ENCODE measurements at places on chromosomes 2 and 18.

GRCh38 chr2:85222792-85223191, 89.6 kb downstream of the TCF7L1 start:
- no peak for DNase-seq

DNA sequence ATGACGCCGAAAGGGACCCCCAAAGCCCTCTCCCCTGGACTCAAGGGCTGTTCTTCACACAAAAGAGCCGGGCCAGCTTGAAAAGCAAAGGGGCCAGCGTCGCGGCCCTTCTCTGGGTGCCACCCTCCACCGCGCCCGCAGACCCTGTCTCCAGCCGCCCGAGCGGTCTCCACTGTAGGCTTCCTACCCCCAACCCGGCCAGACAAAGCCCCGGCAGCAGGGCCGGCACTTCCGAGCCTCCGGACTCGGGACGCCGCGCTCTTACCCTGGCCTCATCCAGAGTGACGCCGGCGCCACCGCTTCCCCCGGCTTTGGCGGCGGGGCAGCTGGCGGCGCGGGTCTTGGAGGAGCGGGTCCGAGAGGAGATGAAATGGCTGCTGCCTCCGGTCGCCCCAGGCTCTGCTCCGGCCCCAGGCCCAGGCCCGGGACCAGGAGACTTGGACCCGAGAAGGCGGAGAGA, 603 bp downstream of the ATAD2B start:
- DNase-seq: peak; percentile 19

GRCh38 chr2:26299471-26300101, 46.4 kb upstream of the SELENOI start:
- DNase-seq: peak; percentile 5

GRCh38 chr2:148586522-148587128, 57.9 kb upstream of the EPC2 start:
- no peak for DNase-seq

- no peak for DNase-seq
Observed at GRCh38 chr2:170030040-170030439, 147.9 kb upstream of the MYO3B start.

GRCh38 chr2:10493634-10494281, 45.6 kb upstream of the ODC1 start:
- peak; percentile 83 for DNase-seq

- DNase-seq: no peak
Observed at GRCh38 chr2:72367530-72368225, 220.0 kb upstream of the CYP26B1 start.

DNA sequence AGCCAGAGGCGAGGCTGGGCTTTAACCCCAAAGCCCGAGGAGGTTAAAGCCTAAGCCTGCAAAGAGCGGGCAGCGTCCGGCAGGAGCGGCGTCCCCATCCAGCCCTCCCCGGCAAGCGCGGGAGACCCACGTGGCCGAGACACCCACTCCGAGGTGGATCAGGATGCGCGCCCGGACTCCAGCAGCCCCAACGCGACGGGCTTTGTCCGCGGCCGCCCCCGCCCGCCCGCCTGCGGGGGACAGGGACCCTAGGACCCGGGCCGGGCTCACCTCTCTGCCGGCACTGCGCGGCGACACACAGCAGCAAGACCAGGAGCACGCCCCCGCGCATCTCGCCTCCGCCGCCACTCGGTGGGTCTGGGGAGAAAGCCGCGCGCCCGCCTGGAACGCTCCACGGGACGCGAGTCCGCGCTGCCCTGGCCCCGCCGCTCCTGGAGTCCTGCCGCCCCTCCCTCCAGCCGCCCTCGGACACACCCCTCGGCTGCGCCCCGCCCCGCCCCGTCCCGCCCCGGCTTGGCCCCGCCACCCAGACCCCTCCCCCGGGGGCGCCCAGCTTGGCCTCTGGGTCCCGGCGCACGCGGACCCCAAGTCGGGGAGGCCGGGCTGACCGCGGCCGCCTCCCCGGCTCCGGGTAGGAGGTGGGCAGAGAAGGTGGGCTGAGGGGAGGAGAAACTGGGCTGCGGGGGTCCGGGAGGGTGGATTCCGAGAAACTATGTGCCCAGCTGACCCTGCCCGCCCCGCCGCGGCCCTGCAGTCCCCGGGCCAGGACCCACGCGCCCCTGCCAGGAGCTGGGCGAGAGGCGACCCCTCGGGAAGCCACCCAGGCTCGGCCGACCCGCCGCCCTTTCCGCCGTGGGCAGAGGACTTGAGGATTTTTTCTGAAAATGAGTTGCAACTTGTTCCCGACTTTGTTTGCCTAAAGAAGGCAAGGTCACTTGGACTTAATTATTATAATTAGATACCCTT, at the start of gene LAMA1:
Gene LAMA1 (minus strand): TSS at position 408 of the 966 bp plus-strand sequence. CDS start 77 bp downstream, at position 331.
- DNase-seq: no peak

- DNase-seq: no peak
Observed at GRCh38 chr2:224801360-224801759, 85.2 kb upstream of the CCDC195 start.

DNA sequence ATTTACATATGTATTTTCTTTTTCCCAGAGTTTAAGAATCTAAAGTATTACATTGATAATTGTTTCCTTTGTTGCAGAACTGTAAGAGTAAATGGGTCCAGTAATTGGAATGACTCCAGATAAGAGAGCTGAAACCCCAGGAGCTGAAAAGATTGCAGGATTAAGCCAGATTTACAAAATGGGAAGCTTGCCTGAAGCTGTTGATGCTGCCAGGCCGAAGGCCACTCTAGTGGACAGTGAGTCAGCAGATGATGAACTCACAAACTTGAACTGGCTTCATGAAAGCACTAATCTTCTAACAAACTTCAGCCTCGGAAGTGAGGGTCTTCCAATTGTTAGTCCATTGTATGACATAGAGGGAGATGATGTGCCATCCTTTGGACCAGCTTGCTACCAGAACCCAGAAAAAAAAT, 183.8 kb upstream of the STON1 start:
- DNase-seq: no peak

GRCh38 chr2:65583061-65583460, 150.7 kb upstream of the SPRED2 start:
- no peak for DNase-seq

- no peak for DNase-seq
Observed at GRCh38 chr2:218781691-218782527, at the start of gene CYP27A1. Gene CYP27A1, plus strand, starts transcription at chr2:218782147. Its CDS starts 36 bp downstream, at chr2:218782183.

- DNase-seq: no peak
Observed at GRCh38 chr18:54023471-54023870, 201.0 kb downstream of the MBD2 start.

- peak; percentile 39 for DNase-seq
Observed at GRCh38 chr2:241863536-241863954, 4.9 kb upstream of the PDCD1 start.

DNA sequence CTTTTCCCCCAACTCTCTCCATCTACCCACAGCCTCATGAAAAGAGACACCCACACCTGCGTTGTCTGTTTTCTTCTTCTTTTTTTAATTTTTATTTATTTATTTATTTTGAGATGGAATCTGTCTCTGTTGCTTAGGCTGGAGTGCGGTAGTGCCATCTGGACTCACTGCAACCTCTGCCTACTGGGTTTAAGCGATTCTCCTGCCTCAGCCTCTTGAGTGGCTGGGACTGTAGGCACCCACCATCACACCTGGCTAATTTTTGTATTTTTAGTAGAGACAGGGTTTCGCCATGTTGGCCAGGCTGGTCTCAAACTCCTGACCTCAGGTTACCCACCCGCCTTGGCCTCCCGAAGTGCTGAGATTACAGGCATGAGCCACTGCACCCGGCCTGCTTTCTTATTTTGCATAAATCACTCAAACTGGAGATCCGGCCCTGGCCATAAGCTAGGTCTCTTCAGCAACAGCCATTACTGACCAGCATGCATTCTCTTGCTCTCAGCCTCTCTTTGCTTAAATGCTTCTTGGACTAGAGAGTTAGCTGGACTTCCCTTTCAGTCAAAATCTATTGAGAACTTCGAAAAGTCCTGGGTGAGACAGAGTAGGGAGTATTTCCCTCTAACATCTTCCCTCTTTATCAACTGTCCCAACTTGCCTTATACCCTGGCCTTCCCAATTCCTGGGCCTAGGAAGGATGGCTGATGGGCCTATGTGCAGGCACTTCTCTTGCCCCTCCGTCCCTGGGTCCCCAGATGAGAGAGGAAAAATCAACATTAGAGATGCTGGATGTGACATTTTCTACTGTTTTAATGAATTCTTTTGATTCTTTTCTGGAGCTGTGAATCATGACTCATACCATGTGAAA, 27.3 kb downstream of the MYCN start:
- DNase-seq: no peak

- no peak for DNase-seq
Observed at GRCh38 chr18:55455938-55456337, 132.1 kb downstream of the TCF4 start.

GRCh38 chr2:64904413-64905329, 84.5 kb upstream of the SLC1A4 start:
- no peak for DNase-seq

DNA sequence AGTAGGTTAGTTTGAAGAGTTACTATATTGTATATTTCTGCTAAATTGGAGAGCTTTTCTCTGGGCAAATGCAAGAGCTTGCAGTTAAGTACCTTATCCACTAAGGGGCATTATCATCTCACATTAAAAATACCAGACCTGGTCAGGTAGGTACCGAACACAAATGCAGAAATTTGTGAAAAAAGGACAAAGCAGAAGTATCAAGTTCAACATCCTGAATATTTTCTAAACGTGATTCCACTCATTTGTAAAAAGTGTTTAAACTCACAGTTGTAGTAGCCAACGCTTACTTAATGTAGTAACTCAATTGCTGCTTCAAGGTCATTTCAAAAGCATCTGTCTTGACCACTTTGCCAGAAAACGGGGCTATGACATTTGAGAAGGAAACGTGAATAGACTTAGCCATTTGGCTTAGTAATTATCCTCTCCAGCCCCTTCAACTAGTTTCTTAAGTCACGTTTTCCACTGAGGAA, 52.1 kb downstream of the CYRIA start:
- DNase-seq: no peak

DNA sequence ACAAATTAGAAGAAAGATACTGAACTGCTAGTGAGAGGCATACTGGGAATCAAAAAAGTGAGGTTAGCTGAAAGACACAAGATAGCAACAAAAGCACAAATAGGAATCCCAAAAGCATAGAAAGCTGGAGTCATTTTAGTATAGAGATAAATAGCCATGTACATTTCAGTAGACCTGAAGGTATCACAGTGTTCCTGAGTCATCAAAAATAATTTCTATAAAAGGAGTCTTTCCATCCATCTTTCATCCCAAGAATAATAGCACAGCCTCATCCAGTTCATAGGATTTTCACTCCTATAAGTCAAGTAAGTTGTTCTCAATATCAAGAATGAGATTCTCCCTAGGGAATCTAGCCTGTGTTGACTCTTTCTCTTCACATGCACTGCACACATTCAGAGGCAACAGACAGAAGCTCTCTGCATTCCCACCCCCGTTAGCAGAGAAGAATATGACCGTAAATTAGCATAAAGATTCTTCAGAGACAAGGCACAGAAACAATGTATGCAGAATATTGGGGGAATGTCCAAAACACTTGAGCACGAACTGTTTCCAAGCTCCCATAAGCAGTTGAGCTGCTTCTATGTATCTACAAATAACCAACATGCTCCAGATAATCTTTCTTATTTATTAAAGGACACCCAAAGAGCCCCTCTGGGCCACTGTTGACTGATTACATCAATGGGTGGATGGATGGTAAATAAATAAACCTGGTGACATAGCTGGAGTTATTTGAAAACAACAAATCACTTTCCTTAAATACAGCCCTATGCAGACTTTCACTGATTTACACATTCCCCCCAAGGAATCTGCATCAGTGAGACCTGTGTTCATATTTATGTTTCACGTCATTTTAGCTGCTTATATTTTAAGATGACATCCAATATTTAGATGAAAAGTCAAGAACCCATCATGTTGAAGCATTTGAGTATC, 174.5 kb upstream of the PKDCC start:
- DNase-seq: no peak

DNA sequence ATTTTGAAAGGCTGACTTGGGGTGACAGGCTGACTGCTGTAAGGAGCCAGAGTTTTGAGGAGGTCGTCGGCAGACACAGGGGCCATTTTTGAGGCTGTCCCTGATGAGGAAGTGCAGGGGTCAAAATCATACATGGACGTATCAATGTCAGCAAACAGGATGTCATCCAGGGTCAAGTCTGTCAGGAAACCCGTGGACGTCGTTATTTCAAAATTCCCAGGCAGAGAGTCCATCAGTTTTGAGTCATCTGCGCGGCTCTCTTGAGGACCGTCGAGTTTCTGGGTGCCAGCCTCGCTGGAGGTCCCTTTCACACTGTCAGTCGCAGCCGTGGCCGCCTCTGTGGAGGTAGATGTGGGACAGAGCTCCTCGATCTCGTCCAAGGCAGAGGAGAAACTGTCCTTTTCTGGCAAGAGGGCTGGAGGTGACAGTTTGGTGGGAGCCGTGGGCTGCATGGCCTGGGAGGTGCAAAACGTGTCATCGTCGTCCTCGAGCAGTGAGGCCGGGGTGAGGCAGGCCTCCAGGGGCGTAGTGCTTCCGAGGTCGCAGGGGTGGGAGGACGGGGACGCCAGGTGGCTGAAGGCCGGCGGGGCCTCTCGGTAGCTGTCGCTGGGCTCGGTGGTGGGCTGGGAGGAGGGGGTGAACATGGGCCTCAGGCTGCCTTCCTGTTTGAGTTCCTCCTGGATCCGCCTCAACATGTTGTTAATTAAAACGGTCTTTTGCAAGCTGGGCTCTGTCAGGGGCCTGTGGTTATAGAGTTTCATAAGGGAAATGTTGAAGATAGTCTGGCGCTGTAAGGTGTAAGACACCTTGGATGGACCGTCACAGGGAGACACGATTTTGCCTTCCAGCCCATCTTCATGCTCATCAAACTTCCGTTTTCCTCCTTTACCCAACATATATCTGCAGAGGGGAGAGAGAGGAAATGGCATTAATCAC, 17.5 kb downstream of the SERTAD2 start:
- DNase-seq: no peak

- DNase-seq: no peak
Observed at GRCh38 chr2:158695305-158695704, 99.8 kb upstream of the DAPL1 start.

- no peak for DNase-seq
Observed at GRCh38 chr2:241755166-241755565, 20.7 kb downstream of the D2HGDH start.

DNA sequence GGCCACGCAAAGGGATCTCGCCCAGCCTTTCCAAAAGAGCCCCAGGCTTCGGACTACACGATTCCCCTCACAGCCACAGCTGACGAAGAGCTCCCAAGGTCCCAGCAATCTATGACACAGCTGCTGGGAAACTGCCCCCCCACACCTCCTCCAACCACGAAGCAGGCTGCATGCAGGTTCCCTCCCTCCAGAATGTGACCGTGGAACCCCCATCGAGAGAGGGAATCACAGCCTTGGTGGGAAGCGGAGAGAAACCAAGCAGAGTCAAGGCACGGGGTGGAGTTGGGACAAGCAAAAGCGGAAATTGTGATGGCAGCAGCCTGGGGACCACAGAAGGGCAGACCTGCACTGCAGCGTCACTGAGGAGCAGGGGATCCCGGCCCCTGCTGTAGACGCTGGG, 50.3 kb downstream of the KCNF1 start:
- no peak for DNase-seq

- DNase-seq: no peak
Observed at GRCh38 chr18:13254971-13255927, 36.7 kb downstream of the LDLRAD4 start.

GRCh38 chr2:148957023-148957422, 81.5 kb upstream of the LYPD6B start:
- no peak for DNase-seq

- no peak for DNase-seq
Observed at GRCh38 chr18:48355276-48356115, 53.7 kb downstream of the ZBTB7C start.

GRCh38 chr2:170191166-170191866, 13.4 kb downstream of the MYO3B start:
- DNase-seq: no peak

- no peak for DNase-seq
Observed at GRCh38 chr2:40128796-40129195, 323.1 kb downstream of the SLC8A1 start.

- DNase-seq: no peak
Observed at GRCh38 chr2:10229462-10230099, 73.1 kb upstream of the HPCAL1 start.
